Epithelial cell of proximal tubule (primary cell): ENCODE measurements at places on chromosomes 11 and 22.
A peak's percentile ranks its signal among the peaks of the same experiment; 100 is the strongest.

DNA sequence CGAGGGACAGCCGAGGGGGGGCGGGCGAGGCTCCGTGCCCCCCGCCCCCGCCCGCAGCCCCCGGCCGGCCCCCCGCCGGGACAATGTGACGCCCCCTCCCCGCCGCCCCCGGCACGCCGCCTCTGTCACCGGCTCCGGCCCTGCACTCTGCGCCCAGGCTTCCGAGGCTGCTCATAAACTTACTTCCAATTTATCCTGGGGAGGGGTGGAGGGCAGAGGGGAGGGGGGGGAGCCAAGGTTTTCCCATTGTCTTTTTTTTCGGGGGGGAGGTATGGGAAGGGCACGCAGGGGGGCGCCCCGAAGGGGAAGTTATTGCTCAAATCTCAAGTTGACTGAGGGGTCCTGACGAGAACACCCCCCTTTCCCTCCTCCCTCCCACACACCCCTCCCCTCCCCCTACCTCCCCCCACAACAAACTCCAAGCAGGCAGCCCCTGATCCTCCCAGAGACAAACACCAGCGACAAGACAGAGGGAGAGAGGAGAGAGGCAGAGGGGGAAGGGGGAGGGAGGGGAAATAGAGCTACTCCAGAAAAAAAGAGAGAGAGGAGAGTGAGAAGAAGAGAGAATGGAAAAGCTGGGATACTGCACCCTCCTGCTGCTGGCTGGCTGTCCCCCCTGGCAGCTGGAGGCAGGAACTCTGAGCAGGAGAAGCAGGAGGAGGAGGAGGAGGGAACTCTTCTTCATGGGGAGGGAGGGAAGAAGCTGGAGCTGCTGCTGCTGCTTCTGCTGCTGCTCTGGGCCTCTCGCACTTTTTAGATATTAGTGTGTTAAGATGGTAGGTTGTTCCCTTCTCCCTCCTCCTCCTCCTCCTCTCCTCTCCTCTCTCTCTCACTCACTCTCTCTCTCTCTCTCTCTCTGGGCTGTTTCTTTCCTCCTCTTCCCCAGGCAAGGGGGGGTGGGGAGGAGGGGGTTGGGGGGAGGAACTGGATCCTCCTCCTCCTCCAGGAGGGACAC is 631 bp downstream of the PHF21A start:
- DNase-seq: peak; percentile 36

- no peak for DNase-seq
Observed at GRCh38 chr11:116035977-116036376, 531.8 kb upstream of the CADM1 start.

DNA sequence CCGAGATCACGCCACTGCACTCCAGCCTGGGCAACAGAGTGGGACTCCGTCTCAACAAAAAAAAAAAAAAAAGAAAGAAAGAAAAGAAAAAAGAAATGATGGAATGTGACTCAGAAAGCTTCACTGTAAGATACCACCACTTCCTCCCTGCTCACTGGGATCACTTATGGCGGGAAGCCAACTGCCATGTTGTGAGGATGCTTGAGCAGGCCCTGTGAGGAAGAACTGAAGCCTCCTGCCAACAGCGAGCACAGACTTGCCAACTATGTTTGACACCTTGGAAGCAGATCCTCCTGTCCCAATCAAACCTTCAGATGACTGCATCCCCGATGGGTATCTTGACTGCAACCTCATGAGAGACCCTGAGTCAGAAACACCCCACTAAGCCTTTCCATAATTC is 8.3 kb downstream of the SEC14L6 start:
- DNase-seq: no peak

GRCh38 chr11:125995313-125995712 is 49.5 kb downstream of the VSIG10L2 start:
- DNase-seq: no peak

- DNase-seq: no peak
Observed at GRCh38 chr11:1333091-1333772, 23.8 kb upstream of the TOLLIP start.

GRCh38 chr11:75428281-75428724 is 4.7 kb downstream of the KLHL35 start:
- DNase-seq: peak; percentile 45

- no peak for DNase-seq
Observed at GRCh38 chr11:70402685-70403084, 4.4 kb downstream of the CTTN start.

DNA sequence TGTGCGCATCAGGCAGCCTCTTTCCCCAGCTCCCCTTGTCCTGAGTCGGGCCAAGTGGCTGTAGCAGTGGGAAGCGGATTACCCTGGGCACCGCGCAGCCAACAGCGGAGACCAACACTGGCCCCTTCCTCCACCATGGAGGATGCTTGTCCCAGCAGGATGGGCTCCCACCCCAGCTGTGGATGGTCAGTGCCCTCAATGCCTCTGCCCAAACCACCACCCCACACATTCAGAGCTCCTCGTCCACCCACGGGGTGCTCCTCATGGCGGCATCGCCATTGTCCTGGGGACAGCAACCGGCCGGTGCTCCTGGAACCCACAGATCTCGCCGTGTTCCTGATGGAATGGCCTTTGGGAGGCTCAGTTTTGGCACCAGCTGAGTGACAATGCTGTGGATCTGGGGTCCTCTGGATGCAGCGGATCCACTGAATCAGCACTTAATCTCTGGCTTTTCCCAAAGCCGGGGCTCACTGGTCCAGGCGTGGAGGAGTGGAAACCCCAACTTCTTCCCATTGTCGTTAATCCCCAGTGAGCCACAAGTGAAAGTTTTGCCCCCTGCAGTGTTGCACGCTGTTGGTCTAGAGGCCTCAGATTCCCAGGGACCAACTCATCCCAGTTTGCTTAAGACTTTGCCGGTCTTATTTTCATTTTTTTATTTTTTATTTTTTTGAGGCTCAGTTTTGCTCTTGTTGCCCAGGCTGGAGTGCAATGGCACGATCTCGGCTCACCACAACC is 4.1 kb upstream of the B4GALNT4 start:
- DNase-seq: no peak

GRCh38 chr11:46858920-46859546 is 13.0 kb upstream of the CKAP5 start:
- no peak for DNase-seq

DNA sequence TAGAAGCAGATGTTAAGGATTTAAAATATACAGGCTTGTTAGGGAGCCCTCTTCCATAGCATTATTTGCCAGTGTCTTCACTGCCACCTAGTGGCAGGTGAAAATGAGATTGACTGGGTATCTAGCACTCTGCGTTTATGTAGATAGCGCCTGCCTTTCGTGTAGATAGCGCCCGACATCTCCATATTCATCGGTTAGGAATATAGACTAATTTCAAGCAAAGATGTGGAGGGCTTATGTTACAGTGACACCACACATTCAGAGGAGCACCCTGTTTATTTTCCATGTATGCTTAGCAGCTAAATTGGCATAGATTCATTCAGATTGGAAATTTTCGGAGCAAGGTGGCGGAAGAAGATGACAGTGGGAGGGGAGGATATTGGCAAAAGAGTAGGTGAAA is 72.0 kb downstream of the SLC5A12 start:
- peak; percentile 22 for DNase-seq

GRCh38 chr11:71504531-71504930 is 22.5 kb upstream of the KRTAP5-7 start:
- no peak for DNase-seq

- DNase-seq: no peak
Observed at GRCh38 chr11:33624083-33624482, 76.5 kb downstream of the C11orf91 start.

DNA sequence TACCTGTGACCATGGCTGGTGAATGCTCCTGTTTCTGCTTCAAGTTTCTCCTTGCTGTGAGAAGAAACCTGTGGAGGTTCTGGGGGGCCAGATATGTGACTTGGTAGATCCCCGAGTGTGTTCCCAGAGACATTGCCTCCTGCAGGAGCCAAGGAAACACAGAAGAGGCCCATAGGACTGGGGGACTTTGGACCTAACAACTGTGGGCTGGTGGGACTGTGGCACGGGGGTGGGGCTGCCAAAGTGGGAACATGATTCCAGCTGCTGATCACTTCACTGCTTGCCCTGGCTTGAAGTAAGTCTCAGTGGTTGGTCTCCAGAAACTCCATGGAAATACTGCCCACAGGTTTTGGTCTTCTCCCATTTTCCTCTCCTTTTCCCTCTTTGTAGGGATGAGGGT is 4.1 kb upstream of the NR1H3 start:
- no peak for DNase-seq

DNA sequence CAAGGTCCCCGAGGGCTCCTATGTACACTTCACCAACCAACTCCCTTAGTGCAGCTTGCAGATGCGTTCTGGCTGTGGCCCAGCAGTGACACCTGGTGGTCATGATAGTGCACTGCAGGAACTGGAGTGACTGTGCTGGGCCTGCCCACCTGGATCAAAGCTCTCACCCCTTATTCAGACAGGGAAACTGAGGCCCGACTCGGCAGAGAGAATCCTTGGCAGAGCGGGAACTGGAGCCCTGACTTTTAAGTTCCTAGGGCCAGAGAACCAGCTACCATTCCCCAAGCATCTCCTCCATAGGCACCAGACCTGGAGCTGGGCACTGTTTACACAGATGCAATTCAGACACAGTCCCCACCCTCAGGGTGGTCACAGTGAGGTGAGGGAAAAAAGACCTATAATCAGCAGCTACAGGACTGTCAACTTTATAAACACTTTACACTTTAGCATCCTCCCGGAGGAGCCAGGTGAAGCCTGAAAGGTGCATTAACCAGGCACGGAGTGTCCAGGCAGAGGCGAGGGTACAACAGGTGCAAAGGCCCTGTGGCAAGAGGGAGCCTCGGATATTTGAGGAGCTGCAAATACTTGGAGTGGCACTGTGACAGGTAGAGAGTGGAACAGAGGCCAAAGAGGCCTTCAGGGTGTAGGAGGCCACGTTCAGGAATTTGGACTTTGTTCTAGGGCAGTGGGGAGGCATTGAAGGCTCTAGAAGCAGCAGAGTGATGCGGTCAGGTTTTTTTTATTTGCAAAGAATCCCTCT is 22.0 kb downstream of the RHBDD3 start:
- no peak for DNase-seq

DNA sequence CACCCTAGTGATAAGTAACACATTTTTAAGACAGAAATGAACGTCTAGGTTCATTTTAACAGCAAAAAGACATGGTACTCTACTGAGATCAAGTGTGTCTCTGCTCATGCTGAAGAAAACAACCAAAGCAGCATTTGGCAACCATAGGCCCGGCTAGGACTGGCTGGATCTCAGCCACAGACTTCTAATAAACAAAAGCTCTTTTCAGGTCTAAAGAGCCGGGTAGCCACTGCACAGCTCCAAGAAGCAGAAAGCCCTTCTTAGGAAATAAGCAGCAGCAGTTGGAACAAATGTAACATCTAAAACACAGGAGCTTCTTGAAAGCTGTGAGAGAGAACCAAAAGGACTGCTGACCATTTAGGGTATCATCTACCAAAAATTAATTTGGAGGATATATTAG is 37.6 kb downstream of the PITPNB start:
- DNase-seq: no peak

- DNase-seq: no peak
Observed at GRCh38 chr11:44018127-44018521, 29.7 kb upstream of the ACCSL start.

DNA sequence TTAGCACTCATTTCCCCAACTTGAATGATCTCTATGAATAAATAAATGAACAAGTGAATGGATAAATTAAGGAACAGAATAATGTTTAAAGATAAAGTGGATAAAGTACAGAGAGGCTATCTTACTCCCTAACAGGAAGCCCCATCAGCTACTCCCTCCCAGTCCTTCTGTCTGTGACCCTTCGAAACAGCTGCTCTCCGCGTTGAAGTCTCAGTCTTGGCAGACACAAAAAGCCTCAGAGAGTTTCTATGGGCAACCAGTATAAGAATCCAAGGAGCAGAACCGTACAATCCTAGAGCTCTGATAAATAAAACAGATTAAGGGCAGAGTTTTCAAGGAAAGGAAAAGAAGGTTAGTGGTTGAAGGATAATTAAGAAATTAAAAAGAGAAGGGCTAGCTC is 35.0 kb downstream of the GUCY1A2 start:
- DNase-seq: no peak

DNA sequence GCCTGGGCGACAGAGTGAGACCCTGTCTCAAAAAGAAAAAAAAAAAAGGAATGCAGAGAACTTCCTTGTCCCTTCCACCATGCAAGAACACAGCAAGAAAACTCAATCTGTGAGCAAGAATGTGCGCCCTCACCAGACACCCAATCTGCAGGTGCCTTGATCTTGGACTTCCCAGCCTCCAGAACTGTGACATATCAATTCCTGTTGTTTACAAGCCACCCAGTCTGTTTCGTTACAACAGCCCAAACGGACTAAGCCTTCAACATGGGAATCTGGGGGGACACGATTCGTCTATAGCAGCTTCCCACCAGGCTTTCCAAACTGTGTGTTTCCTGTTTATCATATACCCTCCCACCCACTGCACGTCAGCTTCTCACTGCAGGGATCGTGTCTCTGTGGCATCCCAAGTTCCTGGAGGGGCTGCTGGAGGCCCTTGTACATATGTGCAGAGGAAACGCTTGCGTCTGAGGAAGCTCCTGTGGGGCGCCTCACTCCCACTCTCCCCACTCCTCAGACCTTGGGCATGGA is 11.0 kb upstream of the PSMC3 start:
- no peak for DNase-seq

- no peak for DNase-seq
Observed at GRCh38 chr11:47010179-47010578, 73.6 kb downstream of the CSTPP1 start.

DNA sequence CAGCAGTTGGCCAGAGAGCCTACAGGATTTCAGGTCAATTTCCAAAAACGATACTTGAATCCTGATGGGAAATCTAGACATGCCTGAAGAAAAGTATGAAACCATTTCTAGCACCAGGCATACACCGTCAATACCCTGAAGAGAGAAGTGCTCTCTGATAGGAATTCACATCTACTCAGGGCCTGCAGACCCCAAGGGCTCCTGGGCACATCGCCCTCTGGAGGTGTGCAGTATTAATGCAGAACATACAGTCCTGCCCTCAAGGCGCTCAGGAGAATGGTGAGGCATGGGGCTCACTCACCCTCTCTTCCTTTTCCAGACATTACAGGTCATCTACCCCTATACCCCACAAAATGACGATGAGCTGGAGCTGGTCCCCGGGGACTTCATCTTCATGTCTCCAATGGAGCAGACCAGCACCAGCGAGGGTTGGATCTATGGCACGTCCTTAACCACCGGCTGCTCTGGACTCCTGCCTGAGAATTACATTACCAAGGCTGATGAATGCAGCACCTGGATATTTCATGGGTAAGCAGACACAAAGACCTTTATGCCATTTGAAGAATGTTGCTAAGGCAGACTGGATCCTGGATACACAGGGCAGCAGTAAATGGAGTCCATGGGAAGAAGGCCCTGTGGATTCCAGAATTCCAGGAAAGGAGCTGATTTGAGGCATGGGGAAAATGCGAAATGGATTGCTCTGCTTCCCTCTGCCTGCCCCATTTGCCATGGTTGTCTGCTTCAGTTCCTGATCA is 49.3 kb upstream of the CRTAM start:
- DNase-seq: no peak

GRCh38 chr11:16985297-16985696 is 28.9 kb downstream of the PLEKHA7 start:
- DNase-seq: no peak
